ENCODE measurements at places on chromosomes 13 and 19.

GRCh38 chr13:78491978-78492377 lies 111.4 kb downstream of the POU4F1 start:
- DNase-seq: no peak

DNA sequence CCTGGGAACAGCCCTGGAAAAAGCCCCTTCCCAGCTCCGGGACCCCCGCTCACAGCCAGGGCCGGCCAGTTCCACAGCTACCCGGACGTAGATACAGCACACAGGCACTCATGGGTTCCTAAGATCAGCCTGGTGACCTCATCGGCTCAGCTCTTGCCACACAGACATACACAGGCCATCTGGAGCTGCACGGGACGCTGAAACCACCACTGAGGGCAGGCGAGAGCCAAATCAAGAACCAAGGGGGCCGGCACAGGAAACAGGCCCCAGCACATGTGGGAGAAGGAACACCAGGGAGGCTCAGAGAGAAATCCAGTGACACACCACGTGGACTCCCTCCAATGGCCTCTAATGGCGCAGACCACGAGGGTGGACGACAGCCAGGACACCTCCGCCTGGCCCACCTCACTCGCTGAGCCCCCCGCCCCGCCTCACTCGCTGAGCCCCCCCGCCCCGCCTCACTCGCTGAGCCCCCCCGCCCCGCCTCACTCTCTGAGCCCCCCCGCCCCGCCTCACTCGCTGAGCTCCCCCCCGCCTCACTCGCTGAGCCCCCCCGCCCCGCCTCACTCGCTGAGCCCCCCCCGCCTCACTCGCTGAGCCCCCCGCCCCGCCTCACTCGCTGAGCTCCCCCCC lies 69.7 kb upstream of the C13orf46 start:
- DNase-seq: no peak

GRCh38 chr19:51559240-51559639 lies 11.8 kb upstream of the ZNF175 start:
- no peak for DNase-seq

DNA sequence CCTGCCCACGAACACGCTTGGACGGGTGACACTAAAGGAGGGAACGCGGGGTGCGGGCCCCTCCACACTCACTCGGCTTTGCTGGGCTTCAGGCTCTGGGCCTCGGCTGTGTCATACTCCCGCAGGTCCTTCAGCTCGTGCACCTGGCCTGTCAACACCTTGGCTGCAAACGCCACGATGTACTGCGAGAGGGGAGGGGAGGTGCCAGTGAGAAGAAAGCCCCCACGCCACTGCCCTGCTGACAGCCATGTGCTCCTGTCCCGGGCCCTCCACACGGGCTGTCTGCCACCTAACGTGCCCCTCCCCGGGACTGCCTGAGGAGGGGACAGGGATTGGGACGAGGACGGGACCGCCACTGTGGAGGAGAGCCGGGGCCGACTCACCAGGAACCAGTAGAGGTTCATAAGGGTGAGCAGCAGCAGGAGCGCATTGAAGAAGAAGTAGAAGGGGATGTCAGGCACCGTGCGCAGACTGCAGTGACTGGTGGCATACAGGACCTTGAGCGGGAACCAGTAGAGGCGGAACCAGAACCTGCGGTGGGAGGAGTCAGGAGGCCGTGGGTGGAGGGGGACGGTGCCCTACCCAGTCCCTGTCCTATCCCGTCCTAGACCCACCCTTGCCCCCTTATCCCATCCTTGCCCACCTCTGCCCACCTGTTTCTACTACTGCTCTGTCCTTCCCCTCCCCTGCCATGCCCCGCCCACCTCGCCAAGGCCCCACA lies 16.9 kb downstream of the CERS1 start:
- DNase-seq: no peak

GRCh38 chr19:50508843-50509190 lies 2.2 kb downstream of the JOSD2 start:
- DNase-seq: no peak

- no peak for DNase-seq
Measured at GRCh38 chr13:33392794-33393405, 107.3 kb upstream of the STARD13 start.

GRCh38 chr13:43153436-43154090 lies 130.2 kb downstream of the DNAJC15 start:
- no peak for DNase-seq

GRCh38 chr13:79160818-79161217 lies 245.2 kb downstream of the RBM26 start:
- no peak for DNase-seq

DNA sequence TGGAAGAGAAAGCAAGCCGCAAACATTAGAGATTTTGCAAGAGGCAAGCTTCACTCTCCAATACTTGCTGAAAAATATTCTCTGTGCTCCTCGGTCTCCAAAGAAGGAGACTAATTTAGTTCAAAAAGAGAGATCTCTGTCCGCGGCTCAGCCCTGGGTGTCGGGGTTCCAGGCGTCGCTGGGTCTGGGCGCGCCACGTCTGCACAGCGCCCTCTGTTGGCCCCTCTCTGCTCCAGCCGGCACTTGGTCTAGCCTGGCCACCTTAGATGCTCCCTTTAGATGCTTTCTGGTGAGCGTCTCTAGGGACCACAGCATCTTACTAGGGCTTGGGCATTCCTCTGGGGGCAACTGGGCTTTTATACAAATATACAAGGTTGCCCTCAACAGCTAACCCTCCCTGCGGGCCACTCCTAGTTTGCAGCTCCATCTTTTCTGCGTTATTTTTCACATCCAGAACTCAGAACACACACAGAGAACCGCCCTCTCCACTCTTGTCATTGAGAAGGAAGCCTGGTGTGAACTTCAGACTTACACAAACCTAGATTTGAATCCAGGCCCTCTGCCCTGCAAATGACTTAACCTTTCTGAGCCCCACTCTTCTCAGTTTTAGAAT lies 78.3 kb downstream of the CYSLTR2 start:
- DNase-seq: peak; percentile 33

DNA sequence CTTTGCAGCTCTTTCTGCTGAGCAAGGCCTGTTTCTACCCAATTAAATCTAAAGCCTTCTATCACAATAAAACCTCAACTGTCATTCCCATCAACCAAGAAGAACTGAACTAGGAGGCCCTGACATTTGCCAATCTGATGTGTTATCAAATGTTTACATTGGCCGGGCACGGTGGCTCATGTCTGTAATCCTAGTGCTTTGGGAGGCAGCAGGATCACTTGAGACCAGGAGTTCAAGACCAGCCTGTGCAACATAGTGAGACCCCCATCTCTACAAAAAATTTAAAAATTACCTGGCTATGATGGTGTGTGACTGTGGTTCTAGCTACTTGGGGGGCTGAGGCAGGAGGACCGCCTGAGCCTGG lies 2.8 kb upstream of the FBXO17 start:
- DNase-seq: no peak

DNA sequence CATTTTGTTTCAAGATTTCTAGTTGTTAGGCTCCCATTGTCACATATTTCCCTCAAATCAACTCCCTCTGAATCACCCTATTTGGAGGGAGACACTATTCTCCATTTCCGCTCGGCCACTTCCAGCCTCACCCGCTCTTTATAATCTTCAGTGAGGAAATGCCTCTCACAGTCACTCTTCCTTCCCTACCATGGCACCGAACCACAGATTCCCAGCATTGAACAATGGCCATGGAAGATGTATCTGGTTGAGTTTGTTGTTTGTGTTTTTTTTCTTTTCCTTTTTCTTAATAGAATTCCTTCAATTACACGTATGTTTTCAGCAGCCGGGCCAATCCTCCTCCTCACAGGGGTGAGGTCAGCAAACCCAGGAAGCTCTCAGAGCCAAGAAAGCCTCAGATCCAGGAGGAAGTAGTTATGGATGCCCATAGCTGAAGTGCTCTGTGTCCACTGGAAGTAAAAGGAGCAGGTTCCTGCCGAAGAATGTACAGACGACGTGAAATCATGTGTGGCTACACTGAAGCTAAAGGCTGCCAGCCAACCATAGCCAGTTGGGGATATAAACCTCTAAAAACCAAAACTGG lies 472.1 kb downstream of the FOXO1 start:
- no peak for DNase-seq

DNA sequence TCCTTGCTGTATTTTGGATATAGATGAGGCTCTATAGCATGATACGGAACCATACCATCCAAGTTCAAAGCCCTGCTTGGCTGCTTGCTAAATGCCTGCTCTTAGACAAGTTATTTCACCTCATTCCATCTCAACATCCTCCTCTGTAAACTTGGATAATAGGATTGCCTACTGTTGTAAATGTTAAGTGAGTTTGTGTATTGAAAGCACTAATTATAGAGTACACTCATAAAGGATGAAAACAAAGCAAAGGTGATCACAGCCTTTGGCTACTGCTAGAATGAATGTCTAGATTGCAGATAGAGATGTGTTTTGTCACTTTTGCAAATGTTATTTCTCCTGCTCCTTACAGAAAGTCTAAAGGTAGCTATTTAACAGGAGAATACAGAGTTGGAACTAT lies 34.3 kb upstream of the STARD13 start:
- no peak for DNase-seq

GRCh38 chr13:23959231-23959862 lies 62.0 kb upstream of the C1QTNF9B start:
- DNase-seq: no peak

GRCh38 chr19:18700501-18701249 lies 17.2 kb downstream of the CRTC1 start:
- DNase-seq: peak; percentile 28

DNA sequence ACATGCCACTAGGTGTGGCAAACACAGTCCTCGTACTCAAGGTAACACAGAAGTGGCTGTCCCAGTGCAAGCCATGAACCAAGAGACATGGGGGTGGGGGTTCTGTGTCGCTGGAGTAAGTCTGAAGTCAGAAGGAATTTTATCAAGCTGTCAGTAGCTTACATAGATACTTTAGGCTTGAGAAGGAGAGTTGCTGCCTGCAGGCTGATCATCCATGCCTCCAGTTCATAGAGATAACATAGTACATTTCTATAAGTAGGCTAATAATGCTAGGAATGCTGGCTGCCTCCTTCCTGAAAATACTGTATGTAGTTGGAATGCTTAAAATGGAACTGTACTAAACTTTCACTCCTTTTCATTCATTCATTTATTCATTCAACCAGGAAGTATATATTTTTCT lies 70.1 kb downstream of the CAB39L start:
- DNase-seq: no peak

GRCh38 chr13:40777166-40777808 lies 6.3 kb upstream of the MRPS31 start:
- DNase-seq: peak; percentile 43

DNA sequence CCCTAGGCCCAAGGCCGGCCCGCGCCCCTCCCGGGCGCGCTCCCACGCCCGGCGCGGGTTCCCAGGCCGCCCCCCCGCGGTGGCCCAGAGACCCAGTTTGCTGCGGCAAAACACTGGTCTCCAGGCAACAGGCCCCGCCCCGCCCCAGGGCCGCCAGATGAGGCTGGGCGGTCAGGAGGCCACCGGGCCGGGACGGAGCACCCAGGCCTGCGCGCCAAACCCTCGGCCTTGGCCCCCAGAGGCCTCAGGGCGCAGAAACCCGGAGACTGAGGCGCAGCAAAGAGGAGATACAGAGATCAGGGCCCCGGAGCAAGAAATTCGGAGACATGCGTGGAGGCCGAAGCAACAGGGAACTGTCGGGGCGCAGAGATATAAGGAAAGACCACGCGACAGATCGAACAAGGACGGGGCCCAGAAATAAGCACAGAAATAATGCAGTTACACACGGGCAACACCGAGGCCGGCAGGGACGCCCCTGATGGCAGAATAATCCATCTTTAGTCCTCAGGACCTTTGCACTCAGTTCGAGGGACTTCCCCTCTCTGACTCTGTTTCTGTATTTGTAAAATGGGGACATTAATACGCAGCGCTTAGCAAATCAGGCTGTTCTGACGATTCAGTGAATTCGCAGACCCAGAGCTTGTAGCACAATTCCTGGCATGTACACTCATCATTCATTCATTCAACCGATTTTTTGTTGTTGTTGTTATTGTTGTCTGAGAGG lies 20.8 kb upstream of the ERCC1 start:
- peak; percentile 56 for DNase-seq

GRCh38 chr19:51339687-51340656 lies 2.0 kb downstream of the VSIG10L start:
- peak; percentile 95 for DNase-seq

DNA sequence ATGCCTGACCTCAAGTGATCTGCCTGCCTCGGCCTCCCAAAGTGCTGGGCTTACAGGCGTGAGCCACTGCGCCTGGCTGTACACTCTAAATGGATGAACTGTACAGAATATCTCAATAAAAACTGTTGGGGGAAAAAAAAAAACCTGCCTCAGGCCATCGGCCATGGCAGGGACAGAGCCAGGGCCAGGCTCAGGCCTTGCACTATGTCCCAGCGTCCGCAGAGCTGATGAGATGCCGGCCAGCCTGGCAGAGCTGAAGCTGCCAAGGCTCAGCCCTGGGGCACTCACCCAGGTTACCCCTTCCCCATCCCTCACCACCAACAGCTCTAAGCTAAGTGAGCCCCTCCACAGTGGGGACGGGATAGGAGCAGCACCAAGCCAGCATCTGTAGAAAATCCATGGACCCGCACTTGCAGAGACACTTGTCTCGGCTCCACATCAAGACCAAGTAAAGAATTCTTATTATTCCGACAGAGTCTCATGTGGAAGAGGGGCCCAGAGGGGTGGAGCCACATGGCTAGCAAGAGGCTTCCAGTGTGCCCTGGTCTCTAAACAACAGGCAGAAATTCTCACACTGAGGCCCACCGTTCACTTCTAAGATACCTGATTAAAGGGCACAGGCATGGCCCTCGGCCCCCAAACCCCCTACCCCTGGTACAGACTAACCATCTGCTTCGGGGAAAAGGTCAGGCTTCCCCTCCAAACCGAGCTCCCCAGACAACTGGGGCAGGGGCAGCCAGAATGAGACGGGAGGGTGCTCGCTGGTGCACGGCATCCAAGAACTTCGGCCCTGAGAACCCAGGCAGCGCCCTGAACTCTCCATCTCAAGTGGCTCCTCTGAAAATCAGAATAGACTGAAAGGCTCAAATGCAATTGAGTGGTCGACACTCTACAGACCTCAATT lies 5.8 kb downstream of the PPP6R1 start:
- no peak for DNase-seq

GRCh38 chr19:1811942-1812425 lies at the start of gene ATP8B3:
Gene ATP8B3 (minus strand): TSS chr19:1812276. CDS start chr19:1811736, 540 bp downstream.
- DNase-seq: no peak

DNA sequence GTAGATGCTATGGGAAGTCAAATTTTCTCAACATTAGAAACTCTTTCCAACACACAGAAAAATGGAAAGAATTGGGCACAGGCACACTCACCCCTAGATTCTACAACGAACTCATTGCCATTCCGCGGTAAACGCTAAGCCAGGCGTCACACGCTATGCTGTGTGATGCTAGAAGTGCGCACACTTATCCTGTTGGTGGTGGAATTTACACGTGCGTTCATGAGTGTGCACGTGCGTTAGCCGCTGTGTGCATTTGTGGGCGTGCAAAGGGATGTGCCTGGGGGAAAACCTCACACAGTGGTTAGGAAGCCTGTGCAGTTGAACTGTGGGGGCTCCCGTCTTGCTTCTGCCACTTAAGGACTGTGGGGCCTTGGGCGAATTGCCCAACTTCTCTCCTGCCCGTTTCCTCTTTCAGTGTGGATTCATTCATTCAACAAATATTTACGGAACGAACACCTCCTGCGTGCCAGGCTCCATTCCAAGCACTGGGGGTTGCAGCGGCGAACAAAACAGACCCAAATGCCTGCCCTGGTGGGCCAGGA lies 7.7 kb downstream of the NFILZ start:
- DNase-seq: no peak

- DNase-seq: no peak
Measured at GRCh38 chr13:72864142-72865011, 82.4 kb downstream of the PIBF1 start.
